Glutamatergic neuron (in vitro differentiated cells): ENCODE measurements at places on chromosomes 13 and 19. TPM values are rescaled to one million over a fixed set of nuclear protein-coding genes. Genes with fewer than 3 reads are reported as not detected.

Gene GPC6
- 11.8 TPM for total RNA-seq

Gene SKA3
- total RNA-seq = 4.6 TPM

DNA sequence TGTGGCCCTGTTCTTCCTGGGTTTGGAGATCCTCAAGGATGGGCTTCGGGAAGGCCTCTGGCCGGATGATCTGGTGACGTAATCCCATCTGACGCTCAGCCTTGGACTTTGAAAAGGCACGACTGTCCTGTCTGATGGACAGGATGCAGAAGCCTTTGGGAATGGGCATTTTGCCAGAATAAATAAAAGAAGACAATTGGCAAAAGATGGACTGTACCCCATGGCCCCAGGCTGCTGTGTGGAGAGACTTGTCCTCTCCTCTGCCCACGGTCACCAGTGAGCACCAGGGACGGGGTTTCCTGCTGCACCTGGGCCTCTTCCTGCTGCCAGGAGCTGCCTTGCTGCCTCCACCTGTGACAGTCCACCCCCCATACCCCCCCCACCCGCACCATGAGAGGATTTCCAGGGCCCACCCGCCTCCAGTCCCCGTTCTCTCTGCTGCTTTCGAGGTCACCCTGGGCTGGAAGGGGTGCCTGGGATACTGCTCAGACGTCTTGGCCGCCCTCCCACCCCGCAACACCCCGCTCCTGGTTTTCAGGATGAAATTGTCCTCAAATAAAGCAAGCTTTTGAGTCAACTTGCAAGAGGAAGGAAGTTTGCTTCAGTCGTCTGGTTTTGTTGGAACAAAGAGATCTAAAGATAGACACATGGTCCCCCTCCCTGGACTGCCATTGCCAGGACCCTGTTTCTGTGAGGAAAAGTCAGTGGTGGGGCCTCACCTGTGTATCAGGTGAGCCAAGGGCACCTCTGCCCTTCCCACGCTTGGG is 40.9 kb downstream of the MCF2L start:
- peaks cover 13% of the 10 kb centered on the region for H3K27me3 ChIP-seq
- no peak for DNase-seq
- peaks cover 9% of the 10 kb centered on the region for H3K36me3 ChIP-seq

DNA sequence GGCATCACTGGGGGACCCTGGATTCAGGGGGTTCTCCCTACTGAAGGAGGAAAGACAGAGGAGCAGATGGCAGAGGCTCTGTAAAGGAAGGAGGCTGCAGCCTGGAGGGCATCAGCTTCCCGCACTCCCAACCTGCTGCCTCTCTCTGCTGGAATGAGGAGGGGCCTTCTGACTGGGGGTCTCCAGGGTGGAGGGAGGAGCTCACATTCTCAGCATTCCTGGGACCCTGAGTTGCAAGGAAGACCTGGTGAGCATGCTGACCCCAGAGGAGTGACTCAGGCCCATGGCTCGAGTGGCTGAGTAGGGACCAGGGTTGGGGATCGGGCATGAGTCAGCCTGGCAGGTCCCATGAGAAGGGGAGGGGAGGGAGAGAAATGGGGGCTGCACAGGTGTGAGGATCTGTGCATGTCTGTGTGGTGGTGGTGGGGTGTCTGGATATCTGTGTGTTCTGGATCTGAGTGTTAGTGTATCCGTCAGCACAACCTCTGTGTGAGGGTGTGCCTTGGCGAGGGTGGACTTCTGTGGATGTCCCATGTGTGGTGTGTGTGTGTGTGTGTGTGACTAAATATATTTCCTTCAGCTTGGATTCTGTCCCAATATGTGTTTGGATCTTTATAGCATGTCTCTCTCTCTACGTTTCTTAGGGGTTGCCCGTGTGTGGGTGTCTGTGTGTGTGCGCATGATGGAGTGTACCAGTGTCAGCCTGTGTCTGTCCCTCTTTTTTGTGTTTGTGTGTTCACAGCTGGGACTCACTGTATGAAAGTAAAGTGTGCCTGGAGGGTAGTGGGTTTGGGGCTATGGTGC is 4.6 kb downstream of the AXL start:
- DNase-seq = no peak
- H3K4me1 ChIP-seq = peaks cover 4% of the 10 kb centered on the region
- H3K27ac ChIP-seq = no peak overlapping the region
- peaks cover 6% of the 10 kb centered on the region for H3K36me3 ChIP-seq
- peaks cover 21% of the 10 kb centered on the region for H3K27me3 ChIP-seq

- DNase-seq = no peak
- peaks cover 18% of the 10 kb centered on the region for H3K4me1 ChIP-seq
- H3K36me3 ChIP-seq = no peaks in the 10 kb centered on the region
- H3K27ac ChIP-seq = peak overlapping the region; percentile 77
- peak overlapping the region; percentile 98 for H3K4me3 ChIP-seq
Observed at GRCh38 chr19:3982701-3983541, 2.3 kb downstream of the EEF2 start.

GRCh38 chr13:86562866-86563265 is 763.6 kb upstream of the SLITRK6 start:
- H3K27me3 ChIP-seq = peaks cover 9% of the 10 kb centered on the region
- peaks cover 11% of the 10 kb centered on the region for H3K4me1 ChIP-seq
- H3K27ac ChIP-seq = peak overlapping the region; percentile 24
- no peak overlapping the region for H3K4me3 ChIP-seq
- H3K36me3 ChIP-seq = no peaks in the 10 kb centered on the region
- no peak for DNase-seq

DNA sequence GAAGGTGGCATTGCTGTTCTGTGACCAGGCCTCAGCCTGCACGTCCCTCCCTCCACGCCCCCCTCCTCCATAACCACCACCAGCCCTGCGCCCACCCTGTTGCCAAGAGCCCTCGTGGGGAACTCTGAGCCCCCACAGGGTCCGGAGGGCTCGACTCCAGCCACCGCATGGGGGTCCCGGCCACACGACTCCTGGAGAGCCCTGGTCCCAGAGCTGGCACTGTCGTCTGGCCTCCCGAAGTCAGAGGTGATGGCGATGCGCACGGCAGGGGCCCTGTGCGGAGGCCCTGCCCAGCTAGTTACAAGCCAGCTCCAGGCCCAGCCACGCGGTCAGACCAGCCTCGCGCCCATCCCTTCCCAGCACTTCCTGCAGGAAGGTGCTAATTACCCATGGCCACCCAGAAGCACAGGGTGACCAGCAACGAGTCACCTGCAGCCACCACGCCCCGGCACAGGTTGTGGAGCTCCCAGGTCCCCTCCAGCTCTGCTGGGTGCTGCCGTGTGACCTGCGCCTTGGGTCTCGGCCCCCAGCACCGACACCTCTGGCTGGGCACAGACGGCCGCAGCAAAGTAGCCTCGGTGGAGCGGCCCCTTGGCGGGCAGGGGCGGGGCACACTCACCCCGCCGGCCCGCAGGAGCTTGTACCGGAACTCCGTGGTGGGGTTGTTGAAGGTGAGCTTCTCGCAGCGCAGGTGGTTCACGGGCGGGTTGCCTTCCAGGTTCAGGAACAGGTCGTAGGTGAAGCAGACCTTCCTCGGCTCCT is 49.6 kb downstream of the MLLT1 start:
- peaks cover 22% of the 10 kb centered on the region for H3K27me3 ChIP-seq
- H3K27ac ChIP-seq = peak overlapping the region; percentile 9
- peaks cover 5% of the 10 kb centered on the region for H3K36me3 ChIP-seq
- peaks cover 38% of the 10 kb centered on the region for H3K4me1 ChIP-seq
- H3K4me3 ChIP-seq = no peak overlapping the region
- no peak for DNase-seq

DNA sequence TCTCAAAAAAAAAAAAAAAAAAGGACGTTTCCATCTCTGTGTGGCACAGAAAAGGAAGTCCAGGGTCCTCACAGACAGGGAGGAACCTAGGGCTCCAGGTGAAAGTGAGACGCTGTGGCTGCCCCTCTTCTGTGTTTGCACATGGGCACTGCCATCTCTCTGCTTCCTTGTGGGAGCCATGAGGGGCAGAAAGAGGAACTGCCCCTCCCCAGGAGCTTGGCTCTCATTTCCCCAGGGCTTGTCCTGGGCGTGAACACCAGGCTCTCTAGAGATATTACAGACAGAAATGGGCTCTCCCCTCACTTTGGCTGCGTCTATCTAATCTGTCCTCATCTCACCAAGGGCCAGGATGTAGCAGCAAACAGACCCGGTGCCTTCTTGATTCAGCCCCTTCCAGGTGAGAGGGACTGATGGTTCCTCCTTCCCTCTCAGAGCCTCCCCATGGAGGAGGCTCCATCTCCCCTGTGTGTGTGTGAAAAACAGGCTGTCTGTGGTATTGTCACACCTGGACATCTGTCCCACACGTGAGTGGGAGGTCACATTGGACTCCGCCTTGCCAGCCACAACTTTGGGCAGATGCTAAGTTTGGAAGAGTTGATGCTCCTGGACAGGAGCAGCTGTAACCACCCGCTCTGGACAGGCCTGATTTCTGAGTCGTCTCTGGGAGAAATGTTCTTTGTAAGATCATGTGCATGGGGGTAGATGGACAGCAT is 840 bp upstream of the LILRA4 start:
- no peaks in the 10 kb centered on the region for H3K36me3 ChIP-seq
- no peak for DNase-seq
- H3K4me1 ChIP-seq = peaks cover 12% of the 10 kb centered on the region
- H3K27ac ChIP-seq = no peak overlapping the region
- no peak overlapping the region for H3K4me3 ChIP-seq
- peaks cover 1% of the 10 kb centered on the region for H3K27me3 ChIP-seq

- peak within 1 kb of the TSS; percentile 100 for H3K4me3 ChIP-seq
- DNase-seq = peak; percentile 93
- peak within 1 kb of the TSS; percentile 100 for H3K27ac ChIP-seq
- H3K36me3 ChIP-seq = peaks cover 4% of the 10 kb centered on the region
- peaks cover 16% of the 10 kb centered on the region for H3K27me3 ChIP-seq
Observed at GRCh38 chr13:113490496-113491417, at the start of gene DCUN1D2. Gene DCUN1D2, minus strand, starts transcription at chr13:113490711. Its CDS starts 42 bp downstream, at chr13:113490669.

DNA sequence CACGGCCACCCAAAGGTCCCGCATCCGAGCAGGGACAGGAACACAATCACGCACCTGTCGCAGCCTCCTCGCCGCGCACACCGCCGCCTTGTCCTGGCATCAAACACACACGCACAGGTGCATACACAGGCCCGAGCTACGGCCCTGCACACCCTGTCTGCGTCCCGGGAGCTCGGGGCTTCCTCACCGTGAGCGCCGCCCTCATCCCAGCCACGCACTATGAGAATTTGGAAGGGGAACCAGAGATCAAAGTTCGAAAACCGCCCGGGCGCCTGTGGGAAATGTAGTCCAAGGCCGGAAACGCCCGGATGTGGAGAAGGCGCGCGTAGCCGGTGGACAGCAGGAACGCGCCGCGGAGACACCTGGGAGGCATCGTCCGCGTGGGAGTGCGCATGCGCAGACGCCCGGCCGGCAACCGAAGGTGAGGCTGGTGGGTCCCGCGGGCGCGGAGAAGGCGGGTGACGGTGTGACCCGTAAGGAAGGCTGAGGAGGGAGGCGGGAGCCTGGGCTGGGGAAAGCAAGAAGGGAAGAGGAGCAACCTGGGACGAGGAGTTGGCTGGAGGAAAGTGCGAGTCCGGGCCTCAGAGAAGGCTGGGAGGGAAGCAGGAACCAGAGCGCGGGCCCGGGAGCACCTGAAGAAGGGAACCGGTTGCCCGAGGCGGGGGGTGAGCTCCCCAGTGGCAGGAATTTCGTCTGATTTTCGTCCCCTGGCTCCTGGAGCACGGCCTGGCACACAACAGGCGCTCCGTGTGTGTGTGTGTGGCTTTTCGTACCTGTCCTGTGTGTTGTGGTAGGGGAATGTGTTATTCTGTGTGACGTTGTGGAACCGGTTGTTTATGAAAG is at the start of gene ZNF567:
Gene ZNF567 (plus strand): TSS at position 399 of the 843 bp plus-strand sequence. CDS start 7,256 bp downstream, outside the sequence.
- peaks cover 15% of the 10 kb centered on the region for H3K27me3 ChIP-seq
- peaks cover 35% of the 10 kb centered on the region for H3K36me3 ChIP-seq
- peaks cover 5% of the 10 kb centered on the region for H3K4me1 ChIP-seq
- peak within 1 kb of the TSS; percentile 87 for H3K4me3 ChIP-seq
- DNase-seq = peak; percentile 98

DNA sequence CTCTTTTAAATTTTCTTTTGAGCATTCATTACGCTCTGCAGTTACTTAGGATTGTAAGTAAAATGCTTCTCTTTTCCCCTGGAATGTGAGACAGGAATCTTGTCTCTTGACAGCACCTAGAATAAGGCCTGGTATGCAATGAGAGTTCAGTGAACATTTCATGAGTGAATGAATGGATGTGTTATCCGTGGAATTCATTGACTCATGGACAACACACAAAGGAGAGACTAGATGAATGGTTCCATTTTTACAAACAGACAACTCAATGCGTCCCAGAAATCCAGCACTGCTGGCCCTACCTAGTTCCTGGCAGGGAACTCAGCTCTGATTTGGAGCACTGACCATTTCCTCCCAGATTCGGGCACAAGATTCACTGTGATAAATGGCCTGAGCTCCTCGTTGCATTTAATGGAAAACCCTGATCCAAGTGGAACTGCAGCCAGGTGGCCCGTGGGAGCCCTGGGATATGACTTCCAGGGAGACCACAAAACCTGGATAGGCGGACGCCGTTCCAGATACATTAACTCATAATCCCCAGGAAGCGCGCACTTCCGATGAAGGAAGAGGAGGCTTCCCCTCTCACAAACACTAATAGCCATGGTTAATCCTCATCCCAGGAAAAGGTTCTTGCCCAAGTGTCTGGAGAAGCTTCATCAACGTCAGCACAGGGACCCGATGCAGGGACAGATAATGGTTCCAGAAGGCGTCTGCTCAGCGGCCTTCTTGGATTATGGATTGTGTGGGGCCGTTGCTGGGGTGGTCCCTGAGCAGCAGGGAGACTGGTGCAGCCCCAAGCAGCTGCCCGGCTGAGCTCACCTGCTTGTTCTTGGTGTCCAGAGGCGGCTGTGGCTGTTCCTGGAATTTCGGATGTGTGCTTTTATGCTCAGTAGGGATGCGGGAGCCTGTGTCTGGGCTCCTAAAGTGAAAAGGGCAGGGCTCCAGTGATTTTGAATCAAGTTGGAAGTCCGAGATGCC is 211.1 kb upstream of the TSHZ3 start:
- no peaks in the 10 kb centered on the region for H3K4me1 ChIP-seq
- no peak overlapping the region for H3K27ac ChIP-seq
- no peak overlapping the region for H3K4me3 ChIP-seq
- H3K36me3 ChIP-seq = peaks cover 11% of the 10 kb centered on the region
- DNase-seq = no peak

- H3K4me1 ChIP-seq = peaks cover 35% of the 10 kb centered on the region
- peaks cover 7% of the 10 kb centered on the region for H3K36me3 ChIP-seq
- no peak for DNase-seq
- peak overlapping the region; percentile 58 for H3K4me3 ChIP-seq
- peaks cover 18% of the 10 kb centered on the region for H3K27me3 ChIP-seq
Observed at GRCh38 chr13:110648146-110648819, 32.9 kb downstream of the NAXD start.

DNA sequence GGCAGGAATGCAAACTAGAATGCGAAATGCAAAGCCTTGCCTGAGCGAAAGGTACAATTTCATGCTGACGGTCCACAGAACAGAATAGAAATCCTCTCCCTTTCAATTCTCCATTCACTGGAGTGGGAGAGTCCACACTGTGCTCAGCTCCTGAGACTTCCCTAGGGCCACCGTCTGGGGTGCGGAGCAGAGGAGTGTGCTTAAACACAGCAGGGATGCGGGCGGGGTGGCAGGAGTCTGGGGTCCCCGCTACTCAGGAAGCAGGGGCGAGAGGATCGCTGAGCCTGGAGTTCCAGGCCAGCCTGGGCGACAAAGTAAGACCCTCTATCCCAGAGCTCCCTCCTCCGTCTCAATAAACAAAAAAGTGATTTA is 552 bp upstream of the ZNF816 start:
- peak; percentile 41 for DNase-seq
- peak overlapping the region; percentile 98 for H3K4me3 ChIP-seq
- peaks cover 12% of the 10 kb centered on the region for H3K36me3 ChIP-seq
- H3K27me3 ChIP-seq = no peaks in the 10 kb centered on the region
- H3K27ac ChIP-seq = peak overlapping the region; percentile 84

GRCh38 chr13:98180092-98180491 is 3.0 kb upstream of the RNF113B start:
- no peak for DNase-seq
- H3K4me3 ChIP-seq = no peak overlapping the region
- H3K27ac ChIP-seq = no peak overlapping the region
- H3K36me3 ChIP-seq = no peaks in the 10 kb centered on the region
- peaks cover 16% of the 10 kb centered on the region for H3K4me1 ChIP-seq
- peaks cover 1% of the 10 kb centered on the region for H3K27me3 ChIP-seq
